ENCODE measurements at places on chromosomes 11 and 22.

GRCh38 chr11:83736684-83737083 is 450.5 kb upstream of the CCDC90B start:
- DNase-seq, result no peak

DNA sequence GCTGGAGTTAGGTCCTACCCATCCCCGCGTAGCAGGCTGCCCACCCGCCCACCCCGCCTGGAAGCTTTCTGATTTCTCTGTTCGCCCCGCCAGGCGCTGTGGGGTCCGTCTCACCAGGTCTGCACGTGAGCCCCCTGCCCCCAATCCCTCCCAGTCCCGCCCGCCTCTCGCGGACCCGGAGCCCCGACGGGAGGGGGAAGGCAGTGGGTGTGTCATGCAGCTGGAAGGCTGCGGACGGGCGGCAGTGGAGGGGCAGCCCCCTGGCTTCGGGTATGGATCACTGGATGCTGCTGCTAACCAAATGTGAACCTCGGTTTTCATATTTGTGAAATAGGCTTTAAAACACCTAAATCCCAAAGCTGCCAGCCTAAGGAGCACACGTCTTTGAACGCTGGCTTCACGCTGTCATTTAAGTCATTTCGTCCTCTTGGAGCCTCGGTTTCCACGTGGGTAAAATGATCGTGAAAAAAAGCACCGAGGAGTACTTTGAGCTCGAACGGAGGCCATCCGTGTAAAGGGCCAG is 568 bp upstream of the BIK start:
- no peak for DNase-seq

GRCh38 chr11:16160146-16160545 is 196.2 kb downstream of the SOX6 start:
- DNase-seq, result no peak

DNA sequence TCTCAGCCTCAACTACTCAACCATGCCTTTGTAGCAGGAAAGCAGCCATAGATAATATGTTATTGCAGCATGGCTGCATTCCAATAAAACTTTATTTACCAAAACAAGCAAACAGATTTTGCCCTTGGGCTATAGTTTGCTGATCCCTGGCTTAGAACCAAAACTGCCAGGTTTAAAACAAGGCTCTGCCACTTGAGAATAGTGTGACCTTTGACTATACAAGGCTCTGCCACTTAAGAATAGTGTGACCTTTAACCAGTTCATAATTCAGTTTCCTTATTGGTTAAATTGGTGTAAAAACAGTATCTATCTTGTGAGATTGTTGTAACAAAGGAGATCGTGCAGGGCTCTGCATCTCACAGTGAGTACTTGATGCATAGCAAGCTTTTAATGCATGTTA is 217.3 kb upstream of the MTNR1B start:
- no peak for DNase-seq

DNA sequence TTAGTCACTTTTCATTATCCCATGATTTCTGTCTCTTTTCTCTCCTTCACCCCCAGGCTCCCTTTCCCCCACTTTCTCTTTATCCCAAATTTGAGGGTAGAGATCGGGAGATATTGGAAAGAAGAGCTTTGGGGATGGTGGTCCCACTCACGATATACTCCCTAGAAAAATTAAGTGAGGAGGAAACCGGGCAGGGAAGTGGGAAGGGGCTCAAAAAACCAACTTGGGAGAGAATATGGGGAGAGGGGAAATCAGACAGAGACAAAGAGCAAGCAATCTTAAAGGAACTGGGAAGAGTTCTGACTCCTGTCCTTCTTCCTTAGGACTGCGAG is 941 bp upstream of the DCHS1 start:
- no peak for DNase-seq

GRCh38 chr22:41230401-41230785 is 10.3 kb downstream of the CHADL start:
- DNase-seq, result no peak

DNA sequence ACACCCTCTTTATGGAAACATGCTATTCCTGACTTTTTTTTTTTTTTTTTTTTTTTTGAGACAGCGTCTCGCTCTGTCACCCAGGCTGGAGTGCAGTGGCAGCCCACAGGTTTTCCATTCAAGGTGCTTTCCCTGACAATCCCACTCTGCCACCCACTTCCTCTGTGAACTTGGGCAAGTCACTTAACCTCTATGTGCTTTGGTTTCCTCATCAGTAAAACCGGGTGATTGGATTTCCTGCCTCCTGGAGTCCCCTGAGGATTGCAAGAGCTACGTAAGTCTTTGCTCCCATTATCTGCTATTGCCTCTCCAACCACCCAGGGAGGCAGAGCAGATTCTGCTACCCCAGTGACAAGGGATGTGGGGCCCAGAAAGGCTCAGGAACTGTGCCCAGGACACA is 54.1 kb downstream of the CELSR1 start:
- DNase-seq, result no peak

GRCh38 chr11:125951731-125952130 is 5.9 kb downstream of the VSIG10L2 start:
- no peak for DNase-seq

GRCh38 chr22:47621253-47621652 is 858.8 kb downstream of the TBC1D22A start:
- DNase-seq, result no peak

- DNase-seq, result peak; percentile 55
These were observed 11.2 kb upstream of the PPP2R1B start for GRCh38 chr11:111777094-111778046.

DNA sequence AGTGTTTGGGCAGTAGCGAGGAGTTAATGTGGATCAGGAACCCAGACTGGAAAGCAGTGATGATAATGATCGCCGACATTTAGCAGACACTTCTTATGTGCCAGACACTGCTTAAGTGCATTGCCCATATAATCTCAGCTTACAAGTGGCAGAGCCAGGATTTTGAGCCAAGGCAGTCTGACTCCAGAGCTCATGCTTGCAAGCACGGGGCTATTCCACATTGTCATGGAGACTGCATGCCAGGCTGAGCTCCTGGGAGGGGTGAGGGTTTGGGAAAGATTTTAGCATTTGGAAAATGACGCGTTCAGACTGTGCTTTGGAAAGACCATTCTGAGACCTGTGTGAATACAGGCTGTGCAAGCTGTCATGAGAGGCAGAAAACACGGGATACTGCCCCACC is 302.7 kb downstream of the DDX10 start:
- DNase-seq, result no peak

DNA sequence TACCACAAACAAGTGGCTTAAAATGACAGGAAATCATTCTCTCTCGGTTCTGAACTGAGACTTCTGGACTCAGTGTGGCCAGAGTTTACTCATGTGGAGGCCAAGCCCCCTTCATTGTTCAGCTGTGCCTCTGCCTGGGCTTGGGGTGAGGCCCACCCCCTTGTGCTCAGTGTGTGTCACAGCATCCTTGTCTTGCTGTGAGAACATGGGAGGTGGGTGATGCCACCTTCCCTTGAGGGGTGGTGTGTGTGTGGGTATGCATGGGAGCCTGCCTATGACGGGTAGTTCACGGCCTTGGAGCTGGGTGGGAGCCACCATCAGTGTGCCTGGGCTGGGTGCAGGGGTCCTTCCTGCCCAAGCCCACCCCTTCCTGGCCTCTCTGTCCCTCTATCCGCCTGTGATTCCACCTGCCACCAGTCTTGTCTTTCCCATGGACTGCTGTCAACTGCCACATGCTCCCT is 101.7 kb downstream of the MORC2 start:
- DNase-seq, result no peak

GRCh38 chr11:1953489-1954266 is 6.5 kb downstream of the MRPL23 start:
- DNase-seq, result no peak

DNA sequence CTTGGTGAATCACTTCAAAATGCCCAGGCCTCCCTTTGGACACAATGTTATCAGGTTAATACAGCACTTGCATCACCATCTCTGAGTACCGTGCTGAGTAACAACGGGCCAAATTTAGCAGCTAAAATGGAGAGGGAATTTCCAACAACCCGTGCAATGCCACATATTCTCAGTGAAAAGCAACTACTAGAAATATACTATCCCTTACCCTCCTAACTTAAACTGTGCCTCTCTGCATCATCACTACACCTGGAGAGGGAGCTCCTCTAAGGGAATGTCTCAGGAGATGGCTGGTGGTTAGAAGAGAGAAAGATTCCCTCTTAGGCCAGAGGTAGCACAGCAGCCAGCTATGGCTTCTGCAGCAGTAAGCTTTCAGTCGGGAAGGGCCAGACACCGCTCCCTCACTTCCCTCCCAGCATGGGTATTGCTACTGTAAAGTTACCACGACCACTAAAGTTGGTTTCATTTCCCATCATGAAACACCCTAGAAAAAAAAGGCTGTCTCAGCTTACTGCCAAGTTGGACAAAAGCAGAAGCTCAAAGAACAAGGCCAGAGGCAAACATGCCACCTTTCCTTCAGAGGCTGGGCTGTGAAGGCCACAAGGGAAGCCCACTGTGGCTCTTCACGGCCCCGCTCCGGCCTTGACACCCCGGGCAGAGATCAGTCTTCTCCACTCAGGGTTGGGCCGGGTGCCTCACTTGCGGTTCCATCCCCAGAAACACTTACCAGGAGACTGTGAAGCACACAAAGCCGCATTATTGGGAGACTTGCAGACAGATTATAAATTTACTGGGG is 3.9 kb downstream of the MAML2 start:
- DNase-seq, result no peak

GRCh38 chr11:3867209-3868091 is 12.0 kb downstream of the STIM1 start:
- DNase-seq, result no peak

GRCh38 chr22:24146194-24146616 is 35.1 kb upstream of the SUSD2 start:
- no peak for DNase-seq

- no peak for DNase-seq
These were observed 143.4 kb downstream of the FCHSD2 start for GRCh38 chr11:72998676-72999075.

DNA sequence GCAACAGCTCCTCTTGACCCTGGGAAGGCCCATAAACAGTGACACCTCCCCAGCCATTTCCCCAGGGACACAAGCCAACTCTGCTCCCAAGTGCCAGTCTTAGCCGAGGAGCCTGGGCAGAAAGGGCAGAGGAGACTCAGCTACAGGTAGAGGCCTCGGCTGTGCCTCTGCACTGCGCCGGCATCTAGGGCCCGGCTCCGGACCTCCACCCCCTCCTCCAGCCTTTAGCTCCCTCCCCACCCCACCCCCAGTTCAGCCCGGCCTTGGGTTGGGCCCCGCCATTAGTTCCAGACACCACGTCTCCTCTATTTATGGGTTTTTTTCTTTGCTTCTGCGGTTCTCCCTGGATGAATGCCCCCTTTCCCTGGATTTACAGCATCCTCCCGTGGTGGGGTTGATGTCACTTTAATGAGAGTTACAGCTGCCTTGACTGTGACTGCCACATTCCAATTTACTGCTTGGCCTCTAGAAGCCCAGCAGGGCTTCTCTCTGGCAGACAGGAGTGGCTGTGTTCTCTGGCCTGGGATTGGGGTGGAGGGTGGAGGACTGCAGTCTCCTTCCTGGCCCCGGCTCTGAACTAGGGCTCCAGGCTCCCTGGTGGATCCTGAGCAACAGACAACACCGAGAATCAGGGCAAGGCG is 13.5 kb upstream of the OAF start:
- DNase-seq, result no peak

- no peak for DNase-seq
These were observed 44.1 kb downstream of the MMP20 start for GRCh38 chr11:102581066-102581465.

- DNase-seq, result no peak
These were observed 25.0 kb downstream of the ARHGAP1 start for GRCh38 chr11:46675288-46675851.

DNA sequence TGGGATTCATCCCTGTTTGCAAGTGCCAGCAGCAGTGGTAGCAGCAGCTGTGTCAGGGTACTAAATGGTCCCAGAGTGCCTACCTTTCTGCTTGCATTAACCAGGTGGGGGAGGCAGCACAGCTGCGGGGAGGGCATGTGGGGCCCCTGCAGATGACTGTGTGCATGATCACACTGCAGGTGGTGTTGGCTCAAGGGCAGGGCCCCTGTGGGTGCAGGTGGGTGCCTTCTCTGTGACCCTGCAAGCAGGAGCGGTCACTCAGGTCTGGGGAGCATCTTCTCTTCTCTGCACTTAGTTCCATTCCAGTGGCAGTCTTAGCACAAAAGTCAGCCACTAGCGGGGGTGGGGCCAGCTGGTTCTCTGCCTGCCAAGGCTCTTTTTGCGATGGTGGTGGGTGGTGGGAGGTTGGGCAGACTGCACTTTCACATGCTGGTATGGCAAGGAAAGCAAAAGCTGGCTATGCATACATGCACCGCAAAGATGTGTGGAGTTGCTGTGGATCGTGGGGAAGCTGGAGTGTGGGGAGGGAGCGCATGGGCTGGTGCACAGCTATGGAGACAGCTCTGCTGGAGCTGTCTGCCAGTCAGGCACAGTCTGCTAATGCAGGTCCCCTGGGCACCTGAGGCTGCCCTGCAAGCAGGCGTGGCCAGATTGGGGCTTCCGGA is 157.1 kb downstream of the DYNC2H1 start:
- no peak for DNase-seq

DNA sequence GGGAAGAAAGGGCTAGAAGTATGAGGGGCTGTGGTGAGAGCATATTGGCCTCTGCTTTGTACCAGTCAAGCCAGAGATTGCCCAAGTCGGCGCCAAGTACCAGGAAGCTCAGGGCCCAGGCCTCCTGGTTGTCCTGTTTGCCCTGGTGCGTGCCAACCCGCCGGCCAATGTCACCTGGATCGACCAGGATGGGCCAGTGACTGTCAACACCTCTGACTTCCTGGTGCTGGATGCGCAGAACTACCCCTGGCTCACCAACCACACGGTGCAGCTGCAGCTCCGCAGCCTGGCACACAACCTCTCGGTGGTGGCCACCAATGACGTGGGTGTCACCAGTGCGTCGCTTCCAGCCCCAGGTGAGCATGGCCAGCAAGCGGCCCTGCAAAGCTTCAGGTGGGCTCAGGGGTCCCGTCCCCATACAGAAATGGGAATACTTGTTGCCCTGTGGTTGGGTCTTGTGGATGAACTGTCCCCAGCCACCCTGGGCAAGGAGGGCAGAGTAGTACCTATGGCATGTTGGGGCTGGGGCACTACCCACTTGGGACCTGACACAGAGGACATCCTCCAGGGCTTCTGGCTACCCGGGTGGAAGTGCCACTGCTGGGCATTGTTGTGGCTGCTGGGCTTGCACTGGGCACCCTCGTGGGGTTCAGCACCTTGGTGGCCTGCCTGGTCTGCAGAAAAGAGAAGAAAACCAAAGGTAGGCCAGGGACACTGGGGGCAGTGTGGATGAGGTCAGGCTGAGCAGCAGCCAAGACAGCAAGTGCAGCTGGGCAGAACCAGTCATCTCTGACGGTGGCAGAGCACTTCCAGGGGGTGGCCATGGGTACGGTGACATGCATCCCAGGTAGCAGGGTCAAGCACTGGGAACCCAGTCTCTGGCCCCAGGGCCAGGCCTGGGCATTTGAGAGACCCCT is 2.1 kb downstream of the TMEM25 start:
- DNase-seq, result no peak

- DNase-seq, result peak; percentile 18
These were observed 31.3 kb downstream of the TRAF6 start for GRCh38 chr11:36478700-36479329.

Data from NCI-H460 (cell line).